Gastrocnemius medialis (tissue), 4 donors: ENCODE measurements at places on chromosomes 13 and 19. TPM values are rescaled to one million over a fixed set of nuclear protein-coding genes. Genes with fewer than 3 reads are reported as not detected.

Gene KRTDAP
- not detected for total RNA-seq

Gene GAPDHS
- total RNA-seq: not detected

Gene ZNF587B
- total RNA-seq: 9.6 TPM

Gene YJEFN3
- total RNA-seq: not detected

Gene CGB2
- not detected for total RNA-seq

Gene KLF2
- 29.3 TPM for total RNA-seq

Gene PABPC3
- total RNA-seq: not detected

Gene C1QTNF9
- total RNA-seq: 2.1 TPM

Gene ZIM2
- not detected for total RNA-seq

Gene NFKBIB
- 63.8 TPM for total RNA-seq

Gene ZNF677
- 7.2 TPM for total RNA-seq

Gene CACNG6
- total RNA-seq: 25.2 TPM

Gene MYH14
- 155 TPM for total RNA-seq

Gene ZNF850
- total RNA-seq: 0.55 TPM

Gene ZNF264
- total RNA-seq: 21.8 TPM

Gene PPP1R13L
- total RNA-seq: 1.8 TPM

Gene CALR3
- total RNA-seq: not detected

Gene FXYD7
- not detected for total RNA-seq

Gene ZNF534
- 0.12 TPM for total RNA-seq

Gene RINL
- 0.95 TPM for total RNA-seq

Gene CLDN10
- not detected for total RNA-seq

Gene CGB5
- total RNA-seq: not detected

Gene CGB1
- not detected for total RNA-seq

Gene FUT3
- not detected for total RNA-seq

Gene ZNF790
- 2.4 TPM for total RNA-seq

Gene KLF1
- total RNA-seq: not detected

Gene MBNL2
- total RNA-seq: 47.9 TPM

Gene ERICH4
- total RNA-seq: not detected

Gene ZNF808
- total RNA-seq: 12.9 TPM

Gene COX6B2
- not detected for total RNA-seq

Gene FAM83E
- total RNA-seq: not detected

Gene FCAR
- 0.33 TPM for total RNA-seq

Gene ZNF419
- total RNA-seq: 25.2 TPM

Gene BBC3
- total RNA-seq: 3.4 TPM

Gene ZNF99
- total RNA-seq: not detected

Gene EMC10
- 29.2 TPM for total RNA-seq

Gene TICAM1
- total RNA-seq: 7.9 TPM

Gene KLK3
- not detected for total RNA-seq

Gene CEACAM20
- total RNA-seq: not detected

Gene GJB2
- 0.36 TPM for total RNA-seq

Gene KCNRG
- 0.66 TPM for total RNA-seq

Gene TEX26
- total RNA-seq: not detected

Gene CABP5
- not detected for total RNA-seq

Gene CYP4F2
- 0.98 TPM for total RNA-seq

Gene SYNGR4
- total RNA-seq: not detected

Gene TUBA3C
- total RNA-seq: not detected

Gene SHANK1
- 0.68 TPM for total RNA-seq

Gene PRSS57
- not detected for total RNA-seq
